Activated CD4-positive, alpha-beta T cell treated with anti-CD3 and anti-CD28 coated beads, Interleukin-2, amount 10 ng/mL, durations not matched to agents 7 days and 5 days (primary cell): ENCODE measurements at places on chromosomes 7 and 10. TPM values are rescaled to one million over a fixed set of nuclear protein-coding genes. Genes with fewer than 3 reads are reported as not detected.

Gene ERVW-1
- not detected for total RNA-seq

Gene MBLAC1
- total RNA-seq = 3.6 TPM

Gene MOGAT3
- not detected for total RNA-seq

- no peak for DNase-seq
Measured at GRCh38 chr10:56623064-56623463, 262.0 kb upstream of the ZWINT start.
